ENCODE measurements at places on chromosomes 3 and 15.
A peak's percentile ranks its signal among the peaks of the same experiment; 100 is the strongest.

GRCh38 chr15:94256511-94256910 lies 25.1 kb downstream of the MCTP2 start:
- no peak for DNase-seq

DNA sequence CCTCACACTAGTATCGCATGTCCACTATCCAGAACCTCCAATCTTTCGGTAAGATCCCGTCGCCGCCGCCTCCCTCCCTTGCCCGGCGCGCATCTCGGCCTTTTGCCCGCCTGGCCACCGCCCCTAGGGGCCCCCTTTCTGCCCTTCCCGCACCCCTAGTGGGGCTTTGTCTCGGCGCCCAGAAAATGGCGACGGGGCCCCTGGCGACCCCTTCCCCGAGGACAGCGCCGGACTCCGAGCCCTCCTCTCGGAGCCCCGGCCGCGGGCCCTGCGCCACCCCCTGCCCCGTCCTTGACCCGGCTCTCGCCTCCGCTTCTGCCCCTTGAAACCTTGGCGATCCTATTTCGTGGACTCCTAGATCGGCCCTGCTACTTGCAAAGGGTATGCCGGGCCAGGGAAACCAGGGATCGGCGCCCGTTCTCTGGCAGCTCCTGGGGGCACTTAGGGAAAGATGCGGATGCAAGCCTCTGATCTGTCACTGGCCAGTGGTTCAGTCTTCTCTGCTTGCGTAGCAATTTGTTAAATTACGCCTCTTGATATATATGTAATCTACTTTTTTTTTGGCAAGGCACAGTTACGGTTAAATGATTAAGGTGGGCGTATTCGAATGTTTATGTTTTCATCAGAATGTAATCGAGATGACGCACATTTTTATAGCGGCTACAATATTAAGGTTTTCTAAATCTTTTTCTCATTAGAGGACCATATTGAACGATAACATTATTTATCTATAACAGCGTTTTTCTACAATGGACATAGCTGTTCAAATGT lies 603 bp downstream of the EIF1B start:
- peak; percentile 22 for DNase-seq

GRCh38 chr15:41333026-41333562 lies 413 bp downstream of the NUSAP1 start:
- DNase-seq = no peak

GRCh38 chr3:107394502-107394901 lies 17.3 kb downstream of the CCDC54 start:
- no peak for DNase-seq

DNA sequence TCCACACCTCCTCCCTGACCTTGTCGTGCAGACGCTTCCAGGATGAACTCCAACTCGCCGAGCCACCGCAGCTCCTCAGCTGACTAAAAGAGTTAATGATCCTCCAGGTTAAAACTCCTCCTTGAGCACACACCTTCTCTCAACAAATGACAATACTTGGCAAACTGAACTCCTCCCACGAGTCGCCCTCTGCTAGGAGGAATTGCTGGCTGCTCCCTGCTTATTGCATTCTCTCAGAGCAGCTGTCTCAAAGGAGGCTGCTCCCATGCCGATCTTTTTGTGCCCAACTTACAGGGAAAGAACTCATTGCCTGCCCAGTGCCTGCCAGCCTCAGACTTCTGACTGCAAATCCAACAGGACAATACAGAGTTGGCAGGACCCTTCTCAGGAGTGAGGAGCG lies at the start of gene ATP13A4:
Gene ATP13A4 (minus strand): TSS at position 85 of the 400 bp plus-strand sequence. CDS start 96 bp downstream, outside the sequence.
- DNase-seq = no peak

- no peak for DNase-seq
These were observed 262.5 kb upstream of the LRTM1 start for GRCh38 chr3:55190331-55190730.

- no peak for DNase-seq
These were observed 5.0 kb downstream of the FES start for GRCh38 chr15:90889313-90889730.

All from CD4-positive, alpha-beta T cell treated with Interferon alpha-2 for 1 hour (primary cell).